ENCODE measurements at places on chromosomes 11 and 22.

GRCh38 chr11:121328176-121328966, 35.8 kb downstream of the SC5D start:
- no peak for DNase-seq

DNA sequence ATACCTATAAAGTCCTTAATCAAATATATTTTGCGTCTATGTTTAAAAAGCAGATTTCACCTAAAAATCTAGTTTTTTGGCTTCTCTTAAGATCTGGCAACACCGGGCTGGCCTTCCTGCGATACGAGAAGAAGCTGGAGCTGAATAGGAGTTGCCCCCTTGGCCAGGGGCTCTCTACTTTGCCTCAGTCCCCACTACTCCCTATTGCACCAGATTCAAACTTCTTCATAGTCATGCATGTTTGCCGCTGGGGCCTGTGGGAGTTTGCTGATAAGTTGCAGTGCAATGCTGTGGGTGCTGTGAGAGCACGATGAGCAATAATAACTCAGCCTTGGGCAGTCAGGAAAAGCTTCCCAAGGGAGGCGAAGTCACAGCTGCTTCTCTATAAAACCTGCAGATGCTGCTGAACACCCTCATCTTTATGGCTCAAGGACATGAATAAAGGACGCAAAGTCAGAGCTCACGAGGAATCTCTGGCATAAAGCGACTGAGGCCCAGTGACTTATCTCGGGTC, 15.2 kb upstream of the EIF3D start:
- DNase-seq = no peak

DNA sequence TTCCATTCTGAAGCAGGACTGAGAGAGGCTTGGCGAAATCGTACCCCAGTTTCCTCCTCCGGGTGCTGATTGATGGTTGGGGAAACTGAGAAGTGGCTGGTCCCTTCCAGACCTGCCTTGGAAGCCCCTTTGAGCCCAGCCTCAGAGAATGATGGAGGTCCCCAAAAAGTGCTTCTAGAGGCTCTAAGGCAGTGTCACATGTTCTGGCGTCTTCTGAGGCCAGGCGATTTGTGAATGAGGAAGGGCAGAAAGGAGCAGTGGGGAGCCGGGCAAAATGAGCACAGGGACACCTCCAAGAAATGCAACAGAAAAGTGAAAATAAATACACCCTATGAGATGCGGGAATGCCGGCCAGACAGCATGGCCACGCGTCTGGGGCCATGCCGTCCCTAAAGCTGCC, 1.0 kb upstream of the LIF start:
- DNase-seq = no peak

DNA sequence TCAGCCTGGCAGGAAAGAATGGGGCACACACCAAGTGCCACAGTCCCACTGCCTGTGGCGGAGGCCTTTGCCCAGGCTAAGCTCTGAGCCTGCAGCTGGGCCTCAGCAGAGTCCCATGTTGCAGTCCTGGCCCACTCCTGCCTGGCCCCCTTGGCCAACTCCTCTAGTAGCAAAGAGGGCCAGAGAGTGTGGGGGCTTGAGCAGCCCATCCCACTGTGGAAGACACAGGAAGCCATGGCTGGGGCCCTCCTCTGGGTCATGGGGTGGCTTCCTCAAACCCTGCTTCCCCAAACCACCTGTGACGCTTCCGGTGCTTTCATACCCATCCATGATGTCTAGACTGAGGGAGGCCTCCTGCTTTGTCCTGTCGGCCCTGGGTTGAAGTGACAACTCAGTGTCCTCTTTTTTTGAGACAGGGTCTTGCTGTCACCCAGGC, 5.8 kb downstream of the RPS19BP1 start:
- no peak for DNase-seq

DNA sequence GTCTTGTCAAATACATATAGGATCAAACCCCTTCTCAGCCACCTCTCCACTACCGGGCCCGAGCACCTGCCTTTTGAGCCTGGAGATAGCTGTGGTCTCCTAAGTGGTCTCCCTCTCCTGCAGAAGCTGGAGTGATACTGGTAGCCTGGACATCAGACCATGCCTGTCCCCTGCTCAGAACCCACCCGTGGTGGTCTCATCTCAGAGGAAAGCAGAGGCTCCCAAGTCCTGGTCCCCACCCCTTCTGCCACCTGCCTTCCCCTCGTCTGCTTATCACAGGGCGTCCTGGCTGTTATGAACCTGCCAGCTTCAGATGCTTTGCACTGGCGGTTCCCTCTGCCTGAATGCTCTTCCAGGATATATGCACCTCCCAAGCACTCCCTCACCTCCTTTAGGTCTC, 50.5 kb upstream of the EIF3D start:
- no peak for DNase-seq

DNA sequence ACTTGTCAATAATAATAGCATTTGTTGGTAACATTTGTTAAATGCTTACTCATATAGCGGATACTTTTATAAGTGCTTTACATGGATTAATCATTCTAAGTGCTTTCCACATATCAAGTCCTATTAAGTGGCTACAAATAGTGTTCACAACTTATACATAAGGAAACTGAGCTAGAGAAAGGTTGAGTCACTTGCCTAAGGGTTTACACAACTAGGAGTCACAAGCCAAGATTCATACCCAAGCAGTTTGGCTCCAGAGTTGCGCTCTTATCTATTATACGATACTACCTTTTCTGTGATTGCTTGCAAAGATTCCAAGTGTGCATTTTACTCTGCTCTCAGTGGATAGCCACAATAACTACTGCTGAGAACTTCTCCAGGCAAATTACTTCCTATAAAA, 215.9 kb upstream of the CCDC90B start:
- DNase-seq = no peak

GRCh38 chr11:75858613-75859012, 43.6 kb downstream of the UVRAG start:
- no peak for DNase-seq

- DNase-seq = no peak
Measured at GRCh38 chr22:33110562-33111163, 52.5 kb upstream of the SYN3 start.

All from activated T-helper 1 cell treated with anti-CD3 and anti-CD28 coated beads, Interleukin-2, amount 50 U/mL, for 16 hours (primary cell).